Kidney (tissue), 22 donors: ENCODE measurements at places on chromosomes 3 and 15.
A peak's percentile ranks its signal among the peaks of the same experiment; 100 is the strongest.

DNA sequence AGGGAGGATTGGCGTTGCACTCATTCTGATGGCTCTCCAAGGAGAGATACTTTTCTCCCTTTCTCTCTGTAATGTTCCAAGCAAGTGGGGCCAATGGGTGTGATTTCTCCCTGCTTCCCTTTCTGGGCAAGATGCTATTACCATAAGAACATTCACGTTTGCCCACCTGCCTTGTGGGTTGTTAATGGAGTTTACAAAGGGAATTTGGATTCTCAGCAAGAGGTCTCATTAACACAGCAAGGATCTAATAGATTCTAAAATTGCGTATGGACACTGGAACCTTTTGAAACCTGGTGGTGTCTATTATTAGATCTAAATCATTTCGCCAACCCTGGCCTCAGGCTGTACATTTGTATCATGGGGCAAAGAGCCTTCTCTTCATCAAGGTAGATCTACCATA, 74.1 kb downstream of the SLCO3A1 start:
- H3K4me1 ChIP-seq = no peaks in the 10 kb centered on the region
- no peak overlapping the region for H3K4me3 ChIP-seq
- DNase-seq = no peak
- no peak overlapping the region for H3K27ac ChIP-seq

- no peak overlapping the region for H3K4me3 ChIP-seq
- H3K27ac ChIP-seq = peak overlapping the region; percentile 56
- no peaks in the 10 kb centered on the region for H3K27me3 ChIP-seq
- H3K4me1 ChIP-seq = peaks cover 2% of the 10 kb centered on the region
Observed at GRCh38 chr3:112811917-112812660, 34.6 kb downstream of the CD200R1L start.

- no peaks in the 10 kb centered on the region for H3K27me3 ChIP-seq
- no peak overlapping the region for H3K4me3 ChIP-seq
- no peaks in the 10 kb centered on the region for H3K36me3 ChIP-seq
- no peak overlapping the region for H3K27ac ChIP-seq
- H3K4me1 ChIP-seq = no peaks in the 10 kb centered on the region
Observed at GRCh38 chr3:135131290-135131689, 336.2 kb downstream of the EPHB1 start.

DNA sequence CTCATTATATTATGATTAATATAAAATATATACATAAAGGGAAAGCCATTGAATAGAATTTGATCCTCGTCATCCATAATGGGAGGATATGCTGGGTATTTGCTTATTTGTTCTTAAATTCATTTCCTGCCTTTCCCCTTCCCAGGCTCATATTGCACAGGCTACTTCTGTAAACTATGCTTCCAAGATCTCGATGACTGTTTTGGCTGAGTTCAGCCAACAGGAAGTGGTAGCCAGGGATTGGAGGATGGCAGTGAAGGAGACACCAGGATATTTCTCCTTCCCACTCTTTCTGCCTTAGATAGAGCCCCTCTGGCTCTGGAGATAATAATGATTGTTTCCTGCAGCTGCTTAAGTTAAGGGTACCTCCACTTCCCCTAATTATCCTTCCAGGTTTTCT, 44.3 kb upstream of the DYNC1LI1 start:
- H3K27ac ChIP-seq = no peak overlapping the region
- H3K4me3 ChIP-seq = no peak overlapping the region
- no peak for DNase-seq
- no peaks in the 10 kb centered on the region for H3K4me1 ChIP-seq
- no peaks in the 10 kb centered on the region for H3K36me3 ChIP-seq

DNA sequence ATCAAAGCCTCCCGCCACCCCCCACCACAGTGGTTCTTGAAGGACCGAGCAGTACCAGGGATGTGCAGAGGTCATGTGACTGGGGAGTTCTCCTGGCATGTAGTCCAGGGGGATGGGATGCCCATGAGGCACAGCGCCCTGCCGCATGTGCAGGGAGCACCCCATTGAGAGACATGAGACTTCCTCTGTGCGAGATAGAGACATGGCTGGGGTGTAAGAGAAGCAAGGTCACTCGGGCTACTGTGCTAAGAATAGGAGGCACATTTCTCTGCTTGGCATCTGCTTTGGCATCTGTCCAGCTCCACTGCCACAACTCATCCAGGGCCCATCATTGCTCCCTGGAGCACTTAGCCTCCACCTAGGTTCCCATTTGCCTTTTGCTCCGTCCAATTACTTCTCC, 2.4 kb upstream of the CYP1A1 start:
- H3K27me3 ChIP-seq = peaks cover 9% of the 10 kb centered on the region
- H3K4me3 ChIP-seq = no peak overlapping the region
- no peaks in the 10 kb centered on the region for H3K36me3 ChIP-seq
- no peak for DNase-seq

- H3K27me3 ChIP-seq = no peaks in the 10 kb centered on the region
- no peaks in the 10 kb centered on the region for H3K4me1 ChIP-seq
- no peak for DNase-seq
Observed at GRCh38 chr3:17407576-17407975, 334.9 kb downstream of the TBC1D5 start.

GRCh38 chr3:155370198-155370597, 76.7 kb upstream of the STRIT1 start:
- H3K36me3 ChIP-seq = no peaks in the 10 kb centered on the region
- H3K4me1 ChIP-seq = no peaks in the 10 kb centered on the region
- no peaks in the 10 kb centered on the region for H3K27me3 ChIP-seq
- H3K27ac ChIP-seq = no peak overlapping the region
